ENCODE measurements at places on chromosomes 12 and 14.

- DNase-seq, result no peak
Observed at GRCh38 chr12:119877639-119877948, 474 bp upstream of the CIT start.

DNA sequence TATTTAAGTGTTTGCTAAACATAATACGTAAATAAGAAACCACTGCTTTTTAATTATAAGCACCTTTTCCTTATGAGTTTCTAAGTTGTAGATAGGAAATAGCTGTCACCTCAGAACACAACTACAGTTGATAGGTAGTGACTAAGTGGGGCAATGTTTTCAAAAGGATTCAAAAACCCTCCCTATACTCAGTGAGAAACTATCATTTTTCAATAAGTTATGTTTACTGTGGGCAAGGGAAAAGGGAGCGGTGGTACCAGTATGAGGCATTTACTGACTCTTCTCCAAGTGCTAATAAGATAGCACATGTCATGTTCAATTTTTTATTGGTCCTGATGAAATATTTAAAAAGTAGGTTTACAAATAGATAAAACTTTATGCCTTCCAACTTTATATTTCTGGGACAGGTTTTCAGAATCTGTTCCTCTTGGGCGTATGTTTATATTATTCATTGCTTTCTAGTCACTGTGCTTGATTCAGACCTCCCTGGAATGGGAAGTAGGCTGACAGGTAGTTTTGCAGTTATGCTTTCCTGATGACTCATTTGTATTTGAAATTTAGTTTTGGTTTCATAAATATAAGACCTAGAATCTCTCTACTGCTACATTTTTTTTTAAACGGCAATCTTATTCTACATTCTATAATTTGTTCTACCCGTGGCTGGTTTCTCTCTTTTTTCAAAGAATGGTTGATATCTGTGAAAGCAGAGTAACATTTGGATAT is 153.1 kb downstream of the TMEM117 start:
- no peak for DNase-seq

DNA sequence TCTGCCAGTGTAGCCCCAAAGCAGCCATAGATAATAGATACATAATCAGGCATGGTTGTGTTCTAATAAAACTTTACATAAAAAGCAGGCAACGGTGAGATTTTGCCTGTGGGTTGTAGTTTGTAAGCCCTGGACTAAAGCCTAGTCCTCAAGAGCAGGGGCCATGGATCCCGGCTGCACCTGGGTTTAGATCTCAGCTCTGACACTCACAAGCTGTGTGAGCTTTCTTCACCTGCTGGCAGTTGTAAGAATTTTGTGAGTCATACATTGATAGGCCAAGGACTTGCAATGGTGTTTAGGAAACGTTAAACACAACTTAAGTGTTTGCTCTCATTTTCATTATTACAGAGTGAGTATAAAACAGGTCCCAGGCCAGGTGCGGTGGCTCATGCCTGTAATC is 395.8 kb upstream of the TBX3 start:
- no peak for DNase-seq

DNA sequence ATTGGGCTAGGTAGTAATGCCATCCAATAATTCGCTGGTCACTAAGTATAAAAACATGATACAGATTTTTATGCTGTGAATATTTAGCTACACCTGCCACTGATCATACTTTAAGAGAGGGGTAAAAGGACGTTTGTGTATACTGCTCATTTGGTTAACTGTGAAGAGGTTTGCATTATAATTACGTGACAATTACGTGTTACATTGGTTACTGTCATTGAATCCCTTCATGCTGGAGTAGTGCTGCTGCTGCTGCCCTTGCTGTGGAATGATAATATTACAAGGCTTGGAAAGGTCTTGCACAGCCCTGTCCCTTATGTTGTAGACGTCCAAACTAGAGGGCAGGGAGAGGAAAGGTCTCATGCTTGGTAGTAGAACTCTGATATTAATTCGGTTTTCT is 312.2 kb upstream of the ATP2B1 start:
- DNase-seq, result no peak

DNA sequence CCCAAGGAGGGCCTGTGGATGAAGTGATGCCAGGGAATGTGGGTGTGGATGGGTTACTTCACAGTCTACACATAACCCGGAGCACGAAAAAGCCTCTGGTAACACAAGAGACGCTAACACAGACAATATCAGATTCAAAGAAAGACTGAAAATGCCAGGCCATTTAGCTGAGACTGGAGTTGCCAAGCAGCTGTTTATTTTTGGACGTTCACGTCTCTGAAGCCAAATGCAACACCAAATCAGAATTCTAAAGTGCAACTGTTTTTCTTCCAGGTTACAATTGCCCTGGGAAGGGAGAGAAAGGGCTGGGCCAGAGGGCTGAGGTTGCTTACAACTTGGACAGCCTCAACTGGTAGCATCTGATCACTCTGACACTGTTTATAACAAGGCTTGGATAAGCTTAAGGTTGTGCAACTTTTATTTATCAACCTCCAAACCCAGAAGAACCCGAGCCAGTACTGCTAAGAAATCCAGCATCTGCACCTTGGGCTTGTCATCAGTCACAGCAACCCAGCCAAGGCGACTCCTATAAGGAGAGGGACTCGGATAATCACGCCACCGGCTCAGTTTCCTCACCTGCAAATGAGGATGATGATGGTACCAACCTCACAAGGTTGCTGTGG is 24.8 kb downstream of the NUAK1 start:
- DNase-seq, result no peak

- DNase-seq, result no peak
Observed at GRCh38 chr12:124428136-124428791, 133.4 kb downstream of the RFLNA start.

DNA sequence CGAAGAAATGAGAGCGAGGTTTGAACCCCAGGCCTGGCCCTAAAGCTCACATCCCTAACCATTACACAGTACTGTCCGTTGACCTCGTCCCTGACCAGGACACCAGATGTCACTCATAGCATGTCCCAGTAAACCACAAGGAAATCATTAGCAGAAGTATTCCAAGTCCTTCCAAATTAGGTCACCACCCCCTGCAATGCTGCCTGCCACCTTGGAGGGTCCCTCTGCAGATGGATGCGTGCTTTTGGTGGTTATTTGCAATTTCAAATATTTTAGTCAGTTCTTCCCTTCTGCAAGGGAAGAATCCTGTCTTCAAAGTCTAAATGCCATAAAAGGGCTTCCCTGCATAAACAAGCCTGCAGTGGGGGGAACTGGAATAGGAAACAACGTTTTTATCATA is 71.3 kb downstream of the CLMN start:
- DNase-seq, result no peak

DNA sequence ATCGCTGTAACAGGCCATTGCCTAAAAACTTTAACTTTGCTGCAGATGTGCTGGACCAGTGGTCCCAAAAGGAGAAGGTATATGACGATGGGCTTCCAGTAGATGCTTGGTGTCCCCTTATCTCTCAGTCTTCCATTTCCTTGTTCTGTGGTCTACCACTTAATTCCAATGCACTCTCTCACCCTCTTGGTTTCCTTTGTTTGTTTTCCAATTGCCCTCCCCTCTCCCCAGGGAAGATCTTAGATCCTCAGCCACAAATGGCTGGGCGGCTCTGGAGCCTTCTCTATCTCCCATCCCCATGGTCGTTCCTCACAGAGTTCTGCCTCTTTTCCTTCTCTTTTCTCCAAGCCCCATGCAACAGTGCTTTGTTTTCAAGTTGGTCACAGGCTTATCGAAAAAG is 584 bp downstream of the ACSM4 start:
- DNase-seq, result no peak
